ENCODE measurements at places on chromosomes 16 and 17.

DNA sequence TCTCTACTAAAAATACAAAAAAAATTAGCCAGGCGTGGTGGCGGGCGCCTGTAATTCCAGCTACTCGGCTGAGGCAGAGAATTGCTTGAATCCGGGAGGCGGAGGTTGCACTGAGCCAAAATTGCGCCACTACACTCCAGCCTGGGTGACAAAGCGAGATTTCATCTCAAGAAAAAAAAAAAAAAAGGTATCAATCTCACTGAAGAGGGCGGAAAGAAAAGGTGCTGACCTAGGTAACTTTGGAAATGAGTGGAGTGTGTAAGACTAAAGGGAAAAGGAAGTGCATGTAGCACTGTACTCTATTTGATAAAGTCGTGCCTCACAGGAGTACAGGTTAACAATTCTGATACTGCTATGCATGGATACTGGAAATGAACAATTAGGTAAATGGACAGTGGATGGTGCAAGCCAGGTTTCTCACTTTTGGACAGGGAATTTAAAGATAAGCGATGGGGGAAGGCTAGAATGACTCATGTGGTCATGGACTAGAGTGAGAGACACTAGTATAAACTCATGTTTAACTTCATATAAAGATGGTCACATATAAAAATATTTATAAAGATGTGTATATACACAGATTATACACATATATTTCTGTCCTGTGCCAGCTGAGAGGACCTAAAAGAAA, 142.9 kb downstream of the CDK5R1 start:
- DNase-seq = no peak

DNA sequence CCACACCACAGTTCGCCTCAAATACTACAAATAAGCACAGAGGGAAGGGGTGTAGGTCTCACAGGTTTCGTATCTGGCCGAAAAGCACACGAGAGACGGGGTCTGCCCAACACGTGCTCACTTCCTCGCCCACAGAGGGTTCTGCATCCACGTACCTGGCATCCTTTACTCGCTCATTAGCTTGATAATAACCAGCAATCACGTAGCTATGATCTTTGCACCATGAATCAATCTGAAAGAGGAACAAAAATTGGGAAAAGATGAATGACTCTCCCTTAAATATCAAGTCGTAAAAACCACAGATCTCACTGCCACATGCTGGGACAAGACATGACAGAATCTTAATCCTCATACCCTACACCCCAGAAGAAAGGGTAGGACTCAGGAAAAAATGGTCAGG, 10.5 kb downstream of the EMC8 start:
- no peak for DNase-seq

GRCh38 chr17:39927929-39928857, 661 bp downstream of the LRRC3C start:
- DNase-seq = peak; percentile 15

GRCh38 chr17:48760411-48760810, 31.9 kb upstream of the HOXB13 start:
- no peak for DNase-seq

- DNase-seq = no peak
Measured at GRCh38 chr17:80220054-80220735, at the start of the genes SGSH and SLC26A11. Gene SGSH, minus strand, starts transcription at chr17:80220333. Its CDS starts 20 bp downstream, at chr17:80220313. Gene SLC26A11, plus strand, starts transcription at chr17:80220427. Its CDS starts 1,134 bp downstream, at chr17:80221561.

DNA sequence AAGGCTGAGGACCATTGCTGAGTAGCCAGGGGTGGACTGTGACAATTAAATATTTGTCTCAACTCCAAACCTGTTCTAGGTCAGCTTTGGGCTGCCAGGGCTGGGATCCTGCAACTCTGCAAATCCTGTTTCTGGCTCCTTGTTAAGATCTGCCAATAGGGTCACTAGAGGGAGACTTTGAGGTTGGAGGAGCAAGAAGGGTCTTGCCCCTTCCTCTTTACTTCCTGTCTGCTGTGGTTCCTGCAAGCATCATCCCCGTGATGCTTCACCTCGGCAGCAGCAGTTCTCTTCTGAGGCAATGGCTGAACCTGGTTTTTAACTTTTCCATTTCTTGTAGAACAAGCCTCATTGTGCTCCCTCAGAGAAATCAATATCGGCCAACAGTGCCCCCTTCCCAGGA, 124.6 kb downstream of the IRX5 start:
- DNase-seq = no peak

DNA sequence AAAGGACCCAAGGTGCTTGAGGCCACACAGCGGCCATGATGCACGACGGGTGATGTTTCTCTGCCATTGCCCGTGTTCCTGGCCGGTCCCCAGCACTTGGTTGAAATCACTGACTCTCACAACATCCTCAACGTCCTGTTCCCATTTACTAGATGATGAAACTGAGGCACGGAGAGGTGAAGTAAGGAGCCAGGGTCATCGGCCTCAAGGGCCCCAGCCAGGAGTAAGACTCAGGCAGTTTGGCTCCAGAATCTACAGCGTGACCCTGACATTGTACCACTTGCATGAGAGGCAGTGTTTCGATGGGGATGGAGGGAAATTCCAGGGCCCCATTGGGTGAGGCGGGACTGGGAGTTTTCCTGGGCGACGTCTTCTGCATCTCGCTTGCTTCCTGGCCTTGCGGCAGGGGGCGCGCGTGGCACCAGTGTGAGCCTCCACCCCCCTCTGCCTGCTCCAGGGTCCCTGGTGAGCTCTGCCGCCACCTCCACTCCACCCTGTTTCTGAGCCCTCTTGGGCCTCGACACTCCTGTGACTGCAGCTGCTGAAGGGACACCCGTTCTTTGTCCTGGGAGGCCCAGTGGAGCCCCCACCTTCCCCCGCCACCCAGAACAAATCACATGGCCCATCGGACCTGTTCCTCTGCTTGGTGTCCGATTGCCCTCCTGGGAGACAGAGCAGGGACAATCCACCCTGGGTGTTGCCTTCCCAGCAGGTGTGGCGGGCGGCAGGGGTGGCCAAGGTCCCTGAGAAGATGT, 133.0 kb upstream of the GSE1 start:
- no peak for DNase-seq

GRCh38 chr17:60141111-60142018, 8.4 kb upstream of the CA4 start:
- DNase-seq = no peak

- DNase-seq = peak; percentile 34
Measured at GRCh38 chr16:19474617-19475016, 47.3 kb downstream of the GDE1 start.

- no peak for DNase-seq
Measured at GRCh38 chr16:4241258-4241927, 487 bp downstream of the SRL start.

DNA sequence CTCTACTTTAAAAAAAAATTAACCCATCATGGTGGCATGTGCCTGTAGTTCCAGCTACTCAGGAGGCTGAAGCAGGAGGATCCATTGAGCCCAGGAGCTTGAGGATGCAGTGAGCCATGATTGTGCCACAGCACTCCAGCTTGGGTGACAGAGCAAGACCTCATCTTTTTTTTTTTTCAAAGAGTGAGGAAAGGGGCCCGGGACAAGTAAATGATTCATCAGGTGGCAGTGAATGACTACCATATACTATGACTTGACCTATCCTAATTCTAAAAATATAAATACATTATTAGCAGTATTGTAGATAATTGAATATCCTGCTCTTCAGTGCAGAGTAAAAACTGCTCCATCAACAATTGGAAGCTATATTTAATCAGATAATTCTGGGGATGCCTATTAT, 55.3 kb downstream of the CLUH start:
- DNase-seq = no peak

DNA sequence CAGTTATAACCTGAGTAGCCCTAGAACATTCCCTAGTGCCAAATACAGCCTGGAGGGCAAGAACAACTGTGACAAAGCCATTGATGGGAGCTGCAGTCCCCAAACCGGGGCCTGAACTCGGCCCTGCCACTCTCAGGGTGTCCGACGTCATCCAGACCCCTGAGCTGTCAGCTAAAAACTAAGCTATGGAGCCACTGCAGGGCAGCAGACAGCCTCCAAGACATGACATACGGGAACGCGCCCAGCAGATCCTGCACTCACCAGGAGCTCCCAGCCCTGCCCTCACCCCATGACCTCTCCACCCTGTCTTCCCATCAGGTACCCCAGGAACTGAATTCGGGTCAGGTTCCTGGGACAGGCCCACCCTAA, 28.4 kb downstream of the KDM8 start:
- DNase-seq = no peak

- no peak for DNase-seq
Measured at GRCh38 chr16:31135535-31136286, at the start of gene PRSS8. Gene PRSS8, minus strand, starts transcription at chr16:31135727. Its CDS starts 229 bp downstream, at chr16:31135498.

DNA sequence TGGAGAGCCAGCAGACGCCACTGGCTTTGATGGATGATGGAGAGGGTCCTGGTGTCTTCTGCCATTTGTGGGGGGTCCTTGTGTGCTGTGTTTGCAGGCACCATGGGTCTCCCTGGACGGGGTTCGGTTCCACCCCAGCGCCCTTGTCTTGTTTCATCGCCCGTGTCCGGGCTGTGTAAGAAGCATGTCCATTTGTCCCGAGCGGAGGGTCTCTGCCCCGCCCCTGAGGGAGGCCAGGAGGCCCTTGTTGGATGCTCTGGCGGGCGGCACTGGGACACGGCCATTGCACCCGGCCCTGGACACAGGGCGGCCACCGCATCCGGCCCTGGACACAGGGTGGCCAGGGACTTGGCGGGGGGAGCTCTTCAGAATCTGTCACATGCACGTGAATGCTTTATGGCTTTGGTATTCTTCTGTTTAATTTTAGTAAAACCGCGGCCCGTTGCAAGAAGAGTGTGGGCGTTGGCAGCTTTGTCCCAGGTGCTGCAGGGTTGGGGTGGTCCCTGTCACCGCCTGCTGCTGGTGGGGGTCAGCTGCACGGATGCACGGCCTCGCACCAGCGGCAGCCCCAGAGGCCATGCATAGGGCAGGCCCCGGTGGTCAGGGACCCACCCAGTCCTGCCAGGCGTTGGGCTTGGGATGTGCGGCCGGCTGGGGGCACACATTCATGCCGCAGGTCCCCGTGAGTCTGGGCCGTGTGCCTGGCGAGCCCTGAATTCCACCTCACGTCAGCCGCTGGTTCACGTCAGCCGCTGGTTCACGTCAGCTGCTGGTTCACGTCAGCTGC, 21.0 kb upstream of the ZNF750 start:
- DNase-seq = no peak

- no peak for DNase-seq
Measured at GRCh38 chr17:67542219-67543114, 165.4 kb downstream of the PITPNC1 start.

DNA sequence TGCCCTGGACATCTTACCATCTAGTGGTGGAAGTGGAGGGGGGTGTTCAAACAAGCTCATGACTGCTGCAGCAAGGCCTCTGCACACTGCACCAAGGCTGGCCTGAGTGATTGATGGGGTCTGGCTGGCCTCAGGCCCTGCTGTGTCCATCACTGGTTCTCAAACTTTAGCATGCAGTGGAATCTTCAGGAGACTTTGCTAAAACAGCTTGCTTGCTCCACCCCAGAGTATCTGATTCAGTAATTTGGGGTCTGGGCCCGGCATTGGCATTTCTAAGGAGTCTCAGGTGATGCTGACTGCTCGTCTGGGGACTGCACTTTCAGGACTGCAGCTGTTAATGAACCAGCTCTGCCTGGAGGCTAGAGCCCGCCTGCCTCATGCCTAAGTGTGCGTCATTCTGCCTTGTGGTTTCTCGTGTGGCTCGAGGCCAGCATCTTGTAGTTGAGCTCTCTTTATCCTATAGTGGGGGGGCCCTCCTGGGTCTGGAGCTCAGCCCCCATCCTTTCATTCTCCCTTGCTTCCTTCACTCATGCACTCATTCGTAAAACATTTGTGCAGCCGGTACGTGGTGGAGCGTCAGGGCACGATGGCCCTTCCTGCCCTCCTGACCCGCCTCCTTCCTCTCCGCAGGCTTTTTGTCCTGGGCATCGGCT, 4.1 kb downstream of the MGAT5B start:
- no peak for DNase-seq

GRCh38 chr17:7219812-7220592, at the start of the genes ACADVL and DLG4:
Gene ACADVL, plus strand, starts transcription at chr17:7219938. Its CDS starts 47 bp downstream, at chr17:7219985.
Gene DLG4, minus strand, starts transcription at chr17:7219836.
- DNase-seq = peak; percentile 85

- no peak for DNase-seq
Measured at GRCh38 chr17:62750631-62751051, 57.5 kb downstream of the MARCHF10 start.

DNA sequence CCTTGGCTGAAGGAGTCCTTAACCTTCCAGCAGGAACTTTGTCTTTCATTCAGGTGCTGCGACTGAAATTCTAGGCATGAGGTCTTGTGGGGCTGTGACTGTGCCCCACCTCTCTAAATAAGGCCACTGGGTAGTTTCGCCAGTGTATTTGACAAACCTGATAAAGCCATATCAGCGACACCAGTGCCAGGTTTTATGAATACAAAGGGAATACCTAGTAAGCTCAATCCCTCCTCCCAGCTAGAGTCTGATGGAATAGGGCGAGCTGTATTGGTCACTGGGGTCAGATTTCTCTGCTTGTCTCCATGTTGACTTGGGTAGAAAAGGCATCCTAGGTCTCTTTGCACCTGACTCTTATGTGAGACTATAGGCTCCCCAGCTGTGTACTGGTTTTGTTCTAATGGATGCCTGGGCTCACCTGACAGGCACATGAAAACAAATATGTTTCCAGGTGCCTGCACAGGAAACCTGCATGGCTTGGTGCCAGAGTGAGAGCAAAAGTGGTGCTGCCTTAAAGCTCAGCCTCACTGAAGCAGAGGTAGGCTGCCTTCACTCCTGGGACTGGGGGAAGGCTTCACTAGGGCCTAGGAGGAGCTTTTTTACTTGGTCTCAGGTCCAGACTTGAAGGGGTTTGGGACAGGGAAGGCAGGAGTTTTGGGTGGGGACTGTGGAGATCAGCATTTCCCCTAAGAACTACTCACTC, 8.3 kb downstream of the SLC7A6 start:
- DNase-seq = no peak

DNA sequence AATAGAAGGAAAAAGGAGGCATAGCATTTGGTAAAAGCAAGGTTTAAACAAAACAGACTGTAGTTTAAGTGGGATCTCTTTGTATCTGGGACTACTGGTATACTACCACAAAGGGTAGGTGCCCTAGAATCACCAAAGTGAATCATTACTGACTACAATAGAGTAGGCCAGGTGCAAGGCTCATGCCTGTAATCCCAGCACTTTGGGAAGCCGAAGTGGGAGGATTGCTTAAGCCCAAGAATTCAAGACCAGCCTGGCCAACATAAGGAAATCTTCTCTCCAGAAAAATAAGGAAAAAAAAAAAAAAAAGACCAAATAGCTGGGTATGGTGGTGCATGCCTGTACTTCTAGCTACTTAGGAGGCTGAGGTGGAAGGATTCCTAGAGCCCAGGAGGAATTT, 60.8 kb upstream of the CORO6 start:
- DNase-seq = no peak

DNA sequence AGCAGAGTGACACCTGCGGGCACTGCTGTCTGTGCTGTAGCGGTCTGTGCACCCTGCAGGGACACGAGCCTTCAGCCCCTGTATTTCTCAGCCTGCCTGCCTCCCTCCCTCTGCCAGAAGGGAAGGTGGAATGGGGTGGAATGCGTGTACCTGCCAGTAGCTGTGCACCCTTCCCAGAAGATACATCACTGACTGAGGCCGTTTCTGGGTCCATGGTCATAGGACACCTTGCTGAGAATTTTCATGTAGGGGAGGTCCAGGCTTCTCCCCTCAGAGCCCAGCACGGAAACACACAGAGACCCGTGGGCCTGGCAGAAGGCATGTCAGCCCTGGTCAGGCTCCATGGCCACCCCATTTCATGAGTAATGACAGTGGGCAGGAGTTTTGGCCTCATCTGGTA, 16.5 kb downstream of the DBNDD1 start:
- DNase-seq = no peak

GRCh38 chr17:8101721-8102120, 14.2 kb upstream of the ALOX12B start:
- no peak for DNase-seq
